ELR (cell line): ENCODE measurements at places on chromosomes 6 and 20.
A peak's percentile ranks its signal among the peaks of the same experiment; 100 is the strongest.

DNA sequence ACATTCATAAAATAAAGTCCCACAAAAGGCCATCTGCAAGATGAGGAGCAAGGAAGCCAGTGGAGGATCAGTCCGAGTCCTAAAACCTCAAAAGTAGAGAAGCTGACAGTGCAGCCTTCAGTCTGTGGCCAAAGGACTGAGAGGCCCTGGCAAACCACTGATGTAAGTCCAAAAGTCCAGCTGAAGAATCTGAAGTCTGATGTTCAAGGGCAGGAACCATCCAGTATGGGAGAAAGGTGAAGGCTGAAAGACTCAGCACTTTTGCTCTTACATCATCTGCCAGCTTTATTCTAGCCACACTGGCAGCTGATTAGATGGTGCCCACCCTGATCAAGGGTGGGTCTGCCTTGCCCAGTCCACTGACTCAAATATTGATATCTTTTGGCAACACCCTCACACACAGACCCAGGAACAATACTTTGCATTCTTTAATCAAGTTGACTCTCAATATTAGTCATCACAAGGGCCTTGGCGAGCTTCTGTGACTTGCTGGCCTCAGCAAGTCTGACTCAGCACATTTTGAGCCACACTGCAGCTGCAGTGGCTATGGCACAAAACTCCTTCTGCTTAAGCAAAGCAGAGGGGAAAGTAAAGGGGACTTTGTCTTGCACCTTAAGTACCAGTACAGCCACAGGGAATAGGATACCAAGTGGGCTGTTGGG lies 1370.3 kb upstream of the CITED2 start:
- DNase-seq: peak; percentile 63

- peak; percentile 88 for DNase-seq
Observed at GRCh38 chr6:18122128-18123093, at the start of gene NHLRC1. Gene NHLRC1 (minus strand): TSS chr6:18122677. CDS start chr6:18122606, 71 bp downstream.

DNA sequence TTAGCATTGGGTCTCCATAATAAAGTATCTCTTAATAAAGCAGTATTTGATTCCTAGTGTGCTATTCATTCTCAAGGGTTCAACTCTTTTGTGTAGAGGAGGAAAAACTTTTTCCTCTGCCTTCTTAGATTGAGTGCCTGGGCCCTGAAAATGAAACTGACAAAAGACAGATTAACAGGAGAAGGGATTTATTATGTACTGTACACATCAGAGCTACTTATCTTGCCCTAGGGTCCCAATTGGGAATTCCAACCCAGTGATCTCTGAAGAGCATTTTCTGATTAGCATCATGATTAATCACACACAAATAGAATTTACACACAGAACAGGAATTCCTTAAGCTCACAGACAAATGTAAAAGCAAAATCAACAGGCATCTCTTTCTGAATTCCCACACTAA lies 128.9 kb downstream of the CD164 start:
- peak; percentile 15 for DNase-seq

- DNase-seq: no peak
Observed at GRCh38 chr6:11833626-11834592, 55.3 kb upstream of the ADTRP start.

GRCh38 chr6:149443411-149444181 lies 41.2 kb downstream of the ZC3H12D start:
- DNase-seq: peak; percentile 44

GRCh38 chr6:90263633-90264032 lies 33.0 kb downstream of the BACH2 start:
- DNase-seq: peak; percentile 47

DNA sequence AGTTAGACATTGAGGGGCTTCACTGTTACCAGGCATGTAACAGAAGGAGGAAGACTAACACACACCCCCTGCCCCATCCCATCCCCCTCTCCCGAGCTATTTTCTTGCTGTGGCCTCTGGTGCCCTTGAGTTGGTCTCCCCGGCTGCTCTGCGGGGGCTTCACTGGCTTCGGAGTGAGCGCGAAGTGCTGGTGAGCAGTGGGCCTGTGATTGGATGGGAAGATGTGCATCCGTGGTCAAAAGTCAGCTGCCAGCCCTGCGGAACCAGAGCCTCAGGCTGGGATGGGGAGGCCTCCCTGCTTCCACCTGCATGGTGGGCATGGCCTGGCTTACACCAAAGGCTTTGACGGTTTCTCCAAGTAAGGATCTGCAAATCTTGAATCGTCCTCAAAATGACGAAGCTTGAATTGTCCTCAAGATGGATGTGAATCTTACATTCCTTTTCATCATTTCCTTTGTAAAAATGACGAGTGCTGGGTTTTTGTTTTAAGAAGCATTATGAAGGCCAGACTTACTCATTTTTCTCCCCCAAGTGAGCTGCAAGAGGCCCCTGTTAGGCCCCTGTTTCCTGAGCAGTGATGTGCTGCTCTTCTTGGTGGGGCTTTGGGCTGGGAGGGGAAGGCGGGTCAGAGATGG lies 23.7 kb downstream of the SPATA2 start:
- DNase-seq: no peak

DNA sequence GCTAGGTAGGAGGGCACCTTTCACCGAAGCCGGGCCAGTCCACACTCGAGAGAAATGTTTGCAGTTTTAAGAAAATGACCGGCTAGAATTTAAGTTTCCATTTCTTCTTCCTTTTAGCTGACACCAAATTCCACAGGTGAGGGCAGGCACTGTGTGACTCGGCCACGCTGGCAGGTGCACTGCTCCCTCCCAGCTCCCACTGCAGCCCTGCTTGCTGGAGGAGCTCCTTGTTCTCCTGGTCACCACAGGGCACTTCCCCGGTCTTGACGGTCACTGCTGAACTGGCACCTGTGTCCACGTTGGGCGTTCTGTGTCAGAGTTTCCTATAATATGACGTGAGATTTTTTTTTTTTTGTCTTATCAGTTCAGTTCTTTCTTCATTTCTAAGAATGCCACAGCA lies 3.6 kb upstream of the KIF25 start:
- no peak for DNase-seq

DNA sequence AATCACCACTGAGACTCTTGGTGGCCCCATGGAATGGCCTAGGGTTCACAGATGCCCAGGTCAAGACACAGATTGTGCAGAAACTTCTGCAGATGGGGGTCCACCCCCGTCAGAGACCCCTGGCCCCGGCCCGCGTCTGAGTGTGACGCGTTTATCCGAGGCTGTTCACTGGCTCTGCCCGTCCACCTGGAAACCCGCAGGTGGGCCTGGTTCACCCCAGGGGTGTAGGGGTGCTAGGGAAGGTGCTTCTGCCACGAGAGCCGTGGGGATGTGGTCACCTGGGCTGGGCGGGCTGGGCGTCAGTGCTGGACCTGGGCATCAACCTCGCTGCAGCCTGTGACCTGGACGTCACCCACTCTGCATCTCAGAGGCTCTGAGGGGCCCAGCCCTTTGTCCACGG lies 39.5 kb upstream of the GATA5 start:
- no peak for DNase-seq

GRCh38 chr20:37559312-37560027 lies 31.8 kb upstream of the BLCAP start:
- no peak for DNase-seq

DNA sequence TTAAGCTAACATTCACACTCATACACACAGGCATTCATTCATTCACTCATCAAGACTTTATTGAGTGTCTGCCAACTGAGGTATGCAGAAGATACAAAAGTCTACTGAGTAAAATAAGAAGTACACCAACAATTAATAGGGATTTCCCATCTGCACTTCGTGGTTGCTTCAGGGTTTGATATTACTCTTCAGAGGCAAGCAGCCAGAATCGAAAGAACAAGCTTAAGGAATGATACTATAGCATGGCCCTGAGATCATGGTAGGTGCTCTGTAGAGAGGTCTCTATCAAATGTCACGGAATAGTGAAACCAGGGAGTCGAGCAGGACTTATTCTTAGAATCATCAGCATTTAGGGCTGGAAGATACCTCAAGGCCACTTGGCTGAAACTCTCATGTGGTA lies 135.4 kb downstream of the NRN1 start:
- no peak for DNase-seq

DNA sequence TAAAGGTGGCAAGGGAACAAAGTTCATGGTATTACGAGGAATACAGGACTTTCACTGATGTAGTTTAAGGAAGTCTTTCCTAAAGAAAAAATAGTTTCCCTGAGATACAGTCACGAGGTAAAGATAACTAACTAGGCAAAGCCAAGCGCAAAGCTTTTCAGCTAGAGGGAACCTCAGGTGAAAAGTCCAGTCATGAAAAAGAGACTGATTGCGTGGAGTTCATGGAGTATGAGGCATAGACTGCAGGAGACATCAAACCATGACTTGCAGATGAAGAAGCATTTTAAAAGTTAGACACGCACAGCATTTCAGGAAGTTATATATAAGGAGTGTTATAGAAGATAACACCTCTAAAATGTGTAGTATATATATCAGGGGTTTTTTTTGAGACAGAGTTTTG lies 205.6 kb upstream of the ZNF184 start:
- no peak for DNase-seq
